Renal cortical epithelial cell (primary cell): ENCODE measurements at places on chromosomes 5 and 9. TPM values are rescaled to one million over a fixed set of nuclear protein-coding genes. Genes with fewer than 3 reads are reported as not detected.

Gene GABRA1
- not detected in 2 replicates for total RNA-seq

Gene IFNA21
- total RNA-seq: not detected in 2 replicates

DNA sequence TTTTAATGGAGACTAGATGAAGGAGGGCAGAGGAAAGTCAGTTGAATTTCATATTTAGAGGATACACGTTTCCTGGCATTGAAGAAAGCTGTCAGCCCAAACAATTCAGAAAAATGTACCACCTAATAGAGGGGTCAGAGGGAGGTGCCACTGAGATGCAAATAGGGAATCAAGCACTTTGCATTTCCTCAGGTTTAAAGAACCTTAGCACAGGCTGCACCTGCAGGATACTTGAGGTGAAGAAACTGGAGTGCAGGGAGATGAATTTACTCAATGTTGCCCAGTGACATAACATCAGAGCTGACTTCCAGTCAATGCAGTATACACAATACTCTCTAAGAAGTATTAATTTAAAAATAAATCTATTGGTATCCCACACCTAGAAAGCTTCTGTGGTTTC, 67.0 kb upstream of the MAST4 start:
- no peak for DNase-seq

- no peak for DNase-seq
Observed at GRCh38 chr5:23977997-23978396, 470.6 kb downstream of the PRDM9 start.

- DNase-seq: no peak
Observed at GRCh38 chr9:88678431-88678830, 143.5 kb downstream of the NXNL2 start.

DNA sequence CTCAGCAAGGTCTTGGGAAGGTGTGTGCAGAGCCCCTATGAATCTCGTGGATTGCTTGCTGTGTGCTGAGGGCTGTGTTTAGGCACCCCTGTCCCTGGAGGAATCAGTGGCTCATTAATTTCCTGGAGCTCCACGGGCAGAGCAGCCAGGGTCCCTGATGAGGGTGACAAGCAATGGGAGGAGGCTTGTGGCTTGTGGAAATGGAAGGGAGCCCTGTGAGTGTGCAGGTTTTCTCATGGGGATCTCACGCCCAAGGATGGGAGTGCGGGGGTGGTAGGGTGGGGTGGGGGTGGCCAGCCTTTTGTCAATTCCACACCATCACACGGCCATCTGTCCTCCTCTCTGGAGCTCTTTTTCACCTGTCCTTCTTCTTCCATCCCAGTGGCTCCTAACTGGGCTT, 25.3 kb downstream of the PHF2 start:
- no peak for DNase-seq

DNA sequence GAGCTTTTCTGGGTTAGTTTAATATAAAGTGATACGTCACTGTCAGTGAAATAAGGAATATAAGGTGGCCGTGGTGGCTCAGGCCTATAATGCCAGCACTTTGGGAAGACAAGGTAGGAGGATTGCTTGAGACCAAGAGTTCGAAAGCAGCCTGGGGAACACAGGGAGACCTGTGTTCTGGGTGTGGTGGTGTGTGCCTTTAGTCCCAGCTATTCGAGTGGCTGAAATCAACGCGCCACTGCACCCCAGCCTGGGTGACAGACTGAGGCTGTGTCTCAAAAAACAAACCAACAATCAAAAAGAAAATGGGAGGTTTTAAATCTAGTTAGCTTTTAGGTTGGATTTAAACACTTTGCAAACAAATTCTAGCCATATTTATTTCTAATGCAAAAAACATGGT, 53.1 kb downstream of the NSD1 start:
- DNase-seq: no peak

DNA sequence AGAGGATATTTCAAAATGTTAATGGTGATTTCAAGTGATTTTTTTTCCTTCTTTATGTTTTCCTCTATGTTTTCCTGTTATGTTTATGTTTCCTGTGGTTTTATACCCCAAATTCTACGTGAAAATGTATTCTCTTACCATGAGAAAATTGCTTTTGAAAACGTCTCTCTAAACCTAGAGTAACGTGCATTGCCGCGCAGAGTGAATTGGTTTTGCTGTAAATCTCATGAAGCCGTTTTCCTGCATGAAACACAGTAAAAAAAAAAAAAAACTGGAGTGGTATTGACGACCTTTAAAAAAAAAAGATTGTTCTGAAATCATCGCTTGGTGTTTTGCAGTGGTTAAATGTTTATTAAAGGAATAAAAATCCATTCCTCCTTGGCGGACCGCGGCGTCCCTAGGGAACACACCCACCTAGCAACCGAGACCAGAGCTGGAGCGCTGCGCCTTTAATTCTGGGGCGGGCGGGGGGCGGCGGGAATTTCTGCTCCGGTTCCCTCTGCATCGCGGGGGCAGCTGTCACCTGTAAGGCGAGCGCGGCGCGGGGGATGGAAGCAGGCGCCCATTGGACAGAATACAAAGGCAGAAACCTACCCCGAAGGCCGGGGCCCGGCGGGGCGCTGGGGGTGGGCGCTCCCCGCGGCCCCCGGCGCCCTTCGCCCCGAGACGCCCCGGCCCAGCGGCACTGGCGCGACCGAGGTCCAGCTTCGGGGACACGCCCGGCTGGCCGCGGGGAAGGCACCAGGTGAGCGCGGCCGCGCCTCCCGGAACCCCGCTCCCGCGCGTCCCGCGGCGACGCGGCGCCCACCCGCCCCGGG, at the start of gene SOWAHA:
Gene SOWAHA, plus strand, starts transcription at position 522 of the 818 bp plus-strand sequence. CDS start 320 bp downstream, outside the sequence.
- no peak for DNase-seq
